ENCODE measurements at places on chromosomes 6 and 20.

- H3K36me3 ChIP-seq, result no peaks in the 10 kb centered on the region
- H3K27ac ChIP-seq, result no peak overlapping the region
- no peaks in the 10 kb centered on the region for H3K27me3 ChIP-seq
- no peak overlapping the region for H3K4me3 ChIP-seq
- DNase-seq, result no peak
- no peaks in the 10 kb centered on the region for H3K4me1 ChIP-seq
Measured at GRCh38 chr6:132304891-132305305, 96.4 kb downstream of the MOXD1 start.

DNA sequence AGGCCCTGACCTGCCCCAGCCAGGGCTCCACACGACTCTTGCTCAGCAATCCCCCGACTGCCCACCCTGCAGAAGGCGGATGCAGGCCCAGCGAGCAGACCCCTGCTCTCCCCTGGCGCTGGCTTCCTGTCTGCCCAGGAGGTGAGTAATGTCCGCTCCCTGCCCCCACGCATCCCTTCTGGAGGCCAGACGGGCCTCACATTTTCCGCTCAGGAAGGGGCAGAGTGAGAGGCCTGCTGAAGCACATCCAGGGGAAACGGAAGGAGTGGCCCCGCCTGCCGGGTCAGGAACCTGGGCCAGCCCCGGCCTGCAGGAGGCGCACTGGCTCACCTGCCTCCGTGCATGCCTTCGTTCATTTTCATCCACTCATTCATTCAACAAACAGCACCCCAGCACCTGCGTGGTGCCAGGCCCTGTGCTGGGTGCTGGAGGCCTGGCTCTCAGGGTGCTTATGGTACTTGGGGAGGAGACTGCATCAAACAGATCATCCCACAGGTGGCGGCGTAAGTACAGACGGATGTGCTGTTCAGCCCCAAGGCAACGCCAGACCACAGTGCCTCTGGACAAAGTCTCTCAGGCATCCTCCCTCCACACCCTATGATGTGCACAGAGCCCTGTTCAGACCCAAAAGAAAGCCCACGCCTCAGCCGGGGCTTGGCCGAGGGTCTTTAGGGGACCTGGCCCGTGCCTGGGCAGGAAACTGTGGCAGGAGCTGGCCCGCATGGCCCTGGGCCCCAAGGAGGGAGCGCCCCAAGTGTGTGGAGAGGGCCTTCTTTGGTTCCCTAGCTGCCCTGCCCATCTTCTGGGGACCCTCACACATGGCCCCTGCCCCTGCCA is 112.1 kb downstream of the ASXL1 start:
- DNase-seq, result peak; percentile 38
- no peaks in the 10 kb centered on the region for H3K27me3 ChIP-seq
- H3K36me3 ChIP-seq, result no peaks in the 10 kb centered on the region
- no peak overlapping the region for H3K27ac ChIP-seq

GRCh38 chr20:45892828-45893500 is 1.8 kb downstream of the CTSA start:
- peaks cover 16% of the 10 kb centered on the region for H3K36me3 ChIP-seq
- no peak overlapping the region for H3K27ac ChIP-seq
- peaks cover 23% of the 10 kb centered on the region for H3K4me1 ChIP-seq
- H3K27me3 ChIP-seq, result no peaks in the 10 kb centered on the region
- DNase-seq, result no peak
- H3K4me3 ChIP-seq, result no peak overlapping the region

DNA sequence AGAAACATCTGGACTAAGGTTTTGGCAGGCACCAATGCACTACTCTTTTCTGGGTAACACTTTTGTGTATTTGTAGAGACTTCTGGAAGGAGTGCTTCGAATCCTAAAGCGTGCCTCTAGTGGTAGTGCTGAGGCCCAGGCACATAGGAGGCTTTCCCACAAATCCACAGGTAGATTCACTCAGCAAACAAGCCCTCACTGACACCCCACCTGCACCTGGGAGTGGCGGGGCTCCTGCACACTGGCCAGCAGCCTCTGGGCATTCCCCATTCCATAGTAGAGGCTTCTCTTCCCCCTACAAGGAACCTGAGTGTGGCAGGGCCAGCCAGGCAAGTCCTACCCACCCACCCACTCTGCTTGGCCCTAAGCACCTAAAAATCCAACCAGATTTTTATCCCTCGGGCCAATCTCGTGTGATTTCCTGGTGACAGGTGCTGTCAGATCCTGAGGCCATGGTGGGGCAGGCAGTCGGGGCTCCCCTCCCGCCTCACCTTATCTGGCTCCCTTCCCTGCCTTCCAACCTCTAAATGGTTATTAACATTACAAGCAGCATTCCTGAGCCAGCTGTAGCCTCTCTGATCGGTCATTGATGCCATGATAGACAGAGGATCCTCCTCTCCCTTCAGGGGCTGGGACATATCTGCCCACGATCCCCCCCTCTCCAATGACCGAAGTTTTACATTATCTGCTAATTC is 82.4 kb downstream of the SLC2A10 start:
- DNase-seq, result no peak
- H3K27me3 ChIP-seq, result peaks cover 62% of the 10 kb centered on the region

GRCh38 chr6:126811321-126811720 is 307.1 kb upstream of the RSPO3 start:
- no peaks in the 10 kb centered on the region for H3K36me3 ChIP-seq
- no peak overlapping the region for H3K4me3 ChIP-seq
- no peak for DNase-seq
- H3K4me1 ChIP-seq, result no peaks in the 10 kb centered on the region
- H3K27ac ChIP-seq, result no peak overlapping the region
- H3K27me3 ChIP-seq, result no peaks in the 10 kb centered on the region

- H3K4me3 ChIP-seq, result no peak overlapping the region
- H3K36me3 ChIP-seq, result peaks cover 7% of the 10 kb centered on the region
- no peaks in the 10 kb centered on the region for H3K4me1 ChIP-seq
- no peak overlapping the region for H3K27ac ChIP-seq
- DNase-seq, result no peak
Measured at GRCh38 chr6:48840896-48841295, 622.2 kb downstream of the MMUT start.

DNA sequence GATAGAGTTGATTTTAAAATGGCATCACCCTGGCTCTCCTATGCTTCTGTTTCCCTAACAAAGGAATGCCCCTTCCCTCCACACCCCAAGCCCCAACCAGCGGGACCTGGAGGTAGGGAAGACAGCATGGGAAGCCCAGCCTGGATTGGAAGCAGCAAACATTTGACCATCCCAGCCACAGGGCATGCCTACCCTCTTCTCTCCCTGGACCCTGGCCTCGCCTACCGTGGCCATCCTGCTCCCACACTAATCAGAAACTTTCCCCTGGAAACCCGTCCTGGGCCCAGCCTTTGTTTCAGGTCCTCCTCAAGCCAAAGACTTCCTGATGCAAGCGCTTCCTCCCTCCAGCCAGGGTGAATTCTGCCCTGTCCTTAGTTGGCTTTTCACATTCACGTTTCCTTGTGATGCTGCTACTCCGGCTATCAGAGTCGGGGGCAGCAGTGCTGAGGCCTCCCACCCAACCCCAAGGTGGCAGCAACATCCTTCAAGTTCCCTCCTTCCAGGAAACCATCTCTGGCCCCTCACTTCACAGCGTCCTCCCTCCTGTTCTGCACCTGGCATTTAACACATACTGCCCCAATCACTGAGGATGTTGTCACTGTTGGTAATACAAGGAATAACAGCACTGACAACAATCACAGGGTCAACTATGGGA is 18.2 kb upstream of the ANGPT4 start:
- no peak overlapping the region for H3K4me3 ChIP-seq
- peaks cover 2% of the 10 kb centered on the region for H3K36me3 ChIP-seq
- no peaks in the 10 kb centered on the region for H3K4me1 ChIP-seq
- DNase-seq, result no peak
- 0 out of 2 replicates have a peak, but pooled peaks cover 7% of the 10 kb centered on the region for H3K27me3 ChIP-seq
- no peak overlapping the region for H3K27ac ChIP-seq

DNA sequence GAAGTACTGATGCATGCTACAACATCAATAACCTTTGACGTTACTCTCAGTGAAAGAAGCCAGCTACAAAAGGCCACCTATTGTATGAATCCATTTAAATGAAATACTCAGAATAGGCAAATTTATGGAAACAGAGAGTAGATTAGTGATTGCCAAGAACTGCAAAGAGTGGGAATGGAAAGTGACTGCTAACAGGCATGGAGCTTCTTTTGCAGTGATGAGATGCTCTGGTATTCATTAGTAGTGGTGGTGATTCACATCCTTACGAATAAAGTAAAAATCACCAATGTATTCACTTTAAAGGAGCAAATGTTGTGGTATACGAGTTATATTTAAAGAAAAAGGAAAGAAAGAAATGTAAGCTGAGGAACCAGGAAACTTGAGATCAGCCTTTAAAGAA is 126.8 kb upstream of the SAMD5 start:
- H3K36me3 ChIP-seq, result peaks cover 24% of the 10 kb centered on the region
- no peaks in the 10 kb centered on the region for H3K27me3 ChIP-seq
- no peak overlapping the region for H3K27ac ChIP-seq
- no peaks in the 10 kb centered on the region for H3K4me1 ChIP-seq
- no peak for DNase-seq
- H3K4me3 ChIP-seq, result no peak overlapping the region

GRCh38 chr6:107977283-107977682 is 19.3 kb upstream of the SEC63 start:
- no peak overlapping the region for H3K27ac ChIP-seq
- DNase-seq, result peak; percentile 64
- H3K36me3 ChIP-seq, result no peaks in the 10 kb centered on the region
- no peaks in the 10 kb centered on the region for H3K27me3 ChIP-seq
- no peak overlapping the region for H3K4me3 ChIP-seq

GRCh38 chr20:25042531-25043498 is 15.1 kb downstream of the ACSS1 start:
- no peak overlapping the region for H3K4me3 ChIP-seq
- DNase-seq, result no peak
- H3K36me3 ChIP-seq, result no peaks in the 10 kb centered on the region
- H3K4me1 ChIP-seq, result peaks cover 14% of the 10 kb centered on the region
- no peak overlapping the region for H3K27ac ChIP-seq

DNA sequence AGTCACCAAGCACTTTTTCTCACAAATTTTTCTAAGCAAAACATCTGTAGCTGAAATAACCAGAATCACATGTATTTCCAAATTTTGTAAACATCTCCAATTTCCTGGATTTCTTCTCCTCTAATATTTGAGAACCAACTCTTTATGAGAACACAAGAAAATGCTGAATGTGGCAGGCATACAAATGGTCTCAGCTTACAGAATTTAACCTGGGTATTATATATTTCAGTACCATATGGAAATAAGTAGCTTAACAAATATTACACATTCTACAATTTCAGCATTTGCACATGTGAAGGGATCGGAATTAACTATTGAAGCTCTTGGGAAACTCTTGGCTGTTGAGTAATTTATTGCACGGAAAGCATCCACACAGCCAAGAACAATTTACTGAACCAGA is 92.5 kb downstream of the TBXT start:
- no peak for DNase-seq
- no peaks in the 10 kb centered on the region for H3K36me3 ChIP-seq
- no peaks in the 10 kb centered on the region for H3K4me1 ChIP-seq
- H3K4me3 ChIP-seq, result no peak overlapping the region
- peaks cover 11% of the 10 kb centered on the region for H3K27me3 ChIP-seq

DNA sequence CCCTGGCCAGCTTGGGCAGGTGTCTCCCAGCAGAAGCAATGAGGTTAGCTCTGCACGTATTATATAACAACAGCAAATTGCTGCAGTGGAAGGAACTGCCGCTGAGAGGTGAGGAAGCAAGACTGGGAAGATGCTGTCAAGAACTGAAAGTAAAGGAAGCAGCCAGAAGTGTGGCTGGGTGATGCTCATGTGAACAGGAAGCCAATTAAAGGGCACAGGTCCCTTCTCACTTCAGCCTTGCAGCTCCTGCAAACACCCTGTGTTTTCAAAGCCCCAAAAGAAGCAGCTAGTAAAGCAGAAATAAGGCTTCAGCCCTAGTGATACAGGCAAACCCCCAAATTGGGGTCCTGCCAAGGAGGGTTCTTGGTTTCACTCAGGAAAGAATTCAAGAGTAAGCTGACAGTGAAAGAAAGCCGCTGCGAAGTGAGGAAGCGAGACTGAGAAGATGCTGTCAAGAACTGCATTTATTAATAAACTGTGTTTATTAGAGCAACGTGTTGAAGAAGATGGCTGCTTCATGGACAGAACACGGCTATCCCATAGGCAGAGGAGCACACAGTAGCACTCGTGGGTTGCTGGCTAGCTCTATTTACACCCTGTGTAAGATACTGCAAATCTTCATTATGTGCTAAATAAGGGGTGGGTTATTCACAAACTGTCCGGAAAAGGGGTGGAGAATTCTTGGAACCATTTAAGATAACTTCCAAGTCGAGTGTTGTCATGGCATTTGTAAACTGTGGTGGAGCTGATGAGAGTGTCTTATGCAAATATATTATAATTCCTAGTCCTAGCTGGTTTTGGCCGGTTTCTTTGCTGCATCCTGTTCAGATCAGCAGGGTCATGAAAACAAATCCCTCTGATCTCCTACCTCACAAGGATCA is 152.2 kb downstream of the LINC00237 start:
- H3K27me3 ChIP-seq, result peaks cover 39% of the 10 kb centered on the region
- H3K4me1 ChIP-seq, result no peaks in the 10 kb centered on the region
- no peaks in the 10 kb centered on the region for H3K36me3 ChIP-seq
- H3K4me3 ChIP-seq, result no peak overlapping the region
- no peak for DNase-seq
- no peak overlapping the region for H3K27ac ChIP-seq

GRCh38 chr6:43833223-43833995 is 63.4 kb downstream of the VEGFA start:
- H3K4me1 ChIP-seq, result peaks cover 6% of the 10 kb centered on the region
- no peaks in the 10 kb centered on the region for H3K27me3 ChIP-seq
- H3K27ac ChIP-seq, result no peak overlapping the region
- H3K4me3 ChIP-seq, result no peak overlapping the region
- DNase-seq, result peak; percentile 17

DNA sequence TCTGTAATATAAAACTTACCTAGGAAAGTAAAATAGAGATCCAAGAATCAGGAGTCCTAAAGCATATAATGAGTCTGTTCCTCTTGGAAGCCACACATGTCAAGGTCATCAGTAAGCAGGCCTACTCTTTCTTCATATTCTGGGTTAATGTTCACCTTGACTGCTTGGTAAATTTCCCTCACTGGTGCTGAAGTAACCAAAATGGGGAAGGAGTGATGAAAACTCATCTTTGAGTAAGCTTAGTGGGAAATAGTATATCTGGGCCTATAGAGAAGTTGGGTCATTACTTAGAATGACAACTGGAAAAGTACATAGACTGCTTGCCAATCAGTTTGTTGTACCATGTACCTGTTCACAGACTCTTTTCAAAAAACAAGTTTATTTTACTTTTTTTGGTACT is 6.6 kb downstream of the TSPYL4 start:
- H3K36me3 ChIP-seq, result no peaks in the 10 kb centered on the region
- H3K27me3 ChIP-seq, result no peaks in the 10 kb centered on the region
- DNase-seq, result no peak
- H3K4me1 ChIP-seq, result peaks cover 20% of the 10 kb centered on the region
- no peak overlapping the region for H3K27ac ChIP-seq

DNA sequence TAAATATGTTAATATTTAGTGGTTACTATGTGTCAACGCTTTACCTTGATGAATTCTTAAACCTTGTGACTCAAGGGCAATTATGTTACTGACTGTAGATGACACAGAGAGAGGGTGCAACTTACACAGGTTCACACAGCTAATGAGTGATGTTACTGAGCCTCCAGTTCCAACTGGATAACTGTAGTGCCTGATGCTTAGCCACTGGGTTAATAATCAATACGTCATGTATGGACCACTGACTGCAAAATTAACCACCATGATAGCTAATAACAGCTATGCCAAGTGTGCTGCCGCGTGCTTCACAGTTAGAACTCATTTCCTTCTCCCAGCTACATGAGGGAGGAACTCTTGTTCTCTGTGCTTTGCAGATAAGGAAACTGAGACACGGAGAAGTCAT is 45.4 kb downstream of the SIRPA start:
- no peak overlapping the region for H3K27ac ChIP-seq
- no peaks in the 10 kb centered on the region for H3K36me3 ChIP-seq
- no peak for DNase-seq
- H3K27me3 ChIP-seq, result peaks cover 14% of the 10 kb centered on the region
- no peak overlapping the region for H3K4me3 ChIP-seq

All from PC-3 (cell line).